ENCODE measurements at places on chromosomes 11 and 22.

GRCh38 chr11:80960381-80961029 lies 1519.7 kb upstream of the TENM4 start:
- DNase-seq = no peak
- H3K27me3 ChIP-seq = no peaks in the 10 kb centered on the region
- no peaks in the 10 kb centered on the region for H3K36me3 ChIP-seq
- H3K4me1 ChIP-seq = no peaks in the 10 kb centered on the region
- H3K27ac ChIP-seq = no peak overlapping the region

DNA sequence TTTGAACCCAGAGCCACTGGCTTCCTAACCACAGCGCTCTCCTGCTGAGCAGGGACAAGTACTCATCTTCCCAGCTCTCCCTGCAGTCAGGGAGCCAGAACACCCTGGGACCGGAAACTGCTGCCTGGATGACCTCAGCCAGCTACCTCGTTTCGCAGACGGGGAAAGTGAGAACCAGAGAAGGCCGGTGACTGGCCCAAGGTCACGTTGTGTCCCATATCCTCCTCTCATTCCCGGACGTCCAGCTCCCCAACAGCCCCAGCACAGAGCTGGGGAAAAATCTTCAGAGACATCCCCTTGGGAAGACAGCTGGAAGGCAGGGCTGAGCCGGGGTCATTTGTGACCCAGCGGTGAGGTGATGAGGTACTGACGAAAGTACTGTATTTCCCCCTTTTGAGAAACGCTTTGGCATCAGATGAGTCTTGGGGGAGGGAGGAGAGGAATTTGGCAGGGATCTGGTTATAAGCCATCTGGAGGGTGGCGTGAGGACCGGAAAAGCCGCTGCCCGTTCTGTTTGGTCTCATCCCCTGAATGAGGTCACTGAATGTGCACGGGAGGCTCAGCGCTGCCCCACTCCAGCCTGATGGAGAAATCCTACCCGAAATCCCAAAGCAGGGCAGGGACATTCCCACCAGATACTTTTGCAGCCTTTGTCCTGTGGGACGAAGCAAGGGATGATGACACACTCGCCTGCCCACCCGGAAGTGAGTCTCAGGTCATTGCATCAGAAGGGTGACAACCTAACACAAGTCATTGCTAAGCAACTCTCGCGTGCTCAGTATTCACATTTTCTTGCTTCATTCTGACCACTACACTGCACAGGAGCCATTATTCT lies 41.1 kb downstream of the LIF start:
- no peak for DNase-seq
- peaks cover 20% of the 10 kb centered on the region for H3K4me1 ChIP-seq
- H3K27ac ChIP-seq = no peak overlapping the region

DNA sequence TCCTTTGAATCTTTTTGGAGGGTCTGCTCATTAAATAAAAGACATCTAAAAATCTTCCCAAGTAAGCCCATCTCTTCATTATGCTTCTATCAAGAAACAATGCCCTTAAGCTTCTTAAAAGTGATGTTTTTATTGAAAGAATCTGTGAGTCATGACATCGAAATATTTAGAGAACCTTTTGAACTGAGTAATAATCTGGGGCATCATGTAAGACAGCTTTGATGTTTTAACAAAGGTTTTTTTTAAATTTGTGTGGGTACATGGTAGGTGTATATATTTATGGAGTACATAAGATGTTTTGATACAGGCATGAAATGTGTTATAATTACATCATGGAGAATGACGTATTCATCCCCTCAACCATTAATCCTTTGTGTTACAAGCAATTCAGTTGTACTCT lies 46.8 kb downstream of the PLAAT5 start:
- H3K27ac ChIP-seq = no peak overlapping the region
- H3K4me3 ChIP-seq = no peak overlapping the region
- no peak for DNase-seq
- no peaks in the 10 kb centered on the region for H3K36me3 ChIP-seq

- H3K27me3 ChIP-seq = no peaks in the 10 kb centered on the region
- no peak overlapping the region for H3K27ac ChIP-seq
- no peak overlapping the region for H3K4me3 ChIP-seq
- no peaks in the 10 kb centered on the region for H3K4me1 ChIP-seq
Measured at GRCh38 chr22:33020721-33021120, 37.5 kb downstream of the SYN3 start.

GRCh38 chr11:111334532-111335502 lies 36.5 kb downstream of the POU2AF3 start:
- H3K36me3 ChIP-seq = peaks cover 4% of the 10 kb centered on the region
- H3K4me3 ChIP-seq = no peak overlapping the region
- H3K4me1 ChIP-seq = no peaks in the 10 kb centered on the region
- no peak overlapping the region for H3K27ac ChIP-seq

GRCh38 chr11:848380-848931 lies 5.8 kb downstream of the TSPAN4 start:
- H3K27ac ChIP-seq = no peak overlapping the region
- H3K4me3 ChIP-seq = peak overlapping the region; percentile 21
- peaks cover 11% of the 10 kb centered on the region for H3K27me3 ChIP-seq
- peak; percentile 71 for DNase-seq
- peaks cover 12% of the 10 kb centered on the region for H3K4me1 ChIP-seq

DNA sequence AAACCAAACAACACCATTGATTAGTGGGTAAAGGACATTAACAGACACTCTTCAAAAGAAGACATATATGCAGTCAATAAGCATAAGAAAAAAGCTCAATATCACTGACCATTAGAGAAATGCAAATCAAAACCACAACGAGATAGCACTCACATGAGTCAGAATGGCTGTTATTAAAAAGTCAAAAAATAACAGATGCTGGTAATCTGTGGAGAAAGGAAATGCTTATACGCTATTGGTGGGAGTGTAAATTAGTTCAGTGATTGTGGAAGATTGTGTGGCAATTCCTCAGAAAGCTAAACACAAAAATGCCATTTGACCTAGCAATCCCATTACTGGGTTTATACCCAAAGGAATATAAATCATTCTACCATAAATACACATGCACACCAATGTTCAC lies 182.6 kb downstream of the TRPC6 start:
- no peaks in the 10 kb centered on the region for H3K27me3 ChIP-seq
- no peak overlapping the region for H3K4me3 ChIP-seq
- H3K4me1 ChIP-seq = no peaks in the 10 kb centered on the region
- DNase-seq = no peak

- H3K4me3 ChIP-seq = no peak overlapping the region
- peaks cover 39% of the 10 kb centered on the region for H3K27me3 ChIP-seq
- peak; percentile 73 for DNase-seq
- peaks cover 22% of the 10 kb centered on the region for H3K4me1 ChIP-seq
- no peaks in the 10 kb centered on the region for H3K36me3 ChIP-seq
- H3K27ac ChIP-seq = no peak overlapping the region
Measured at GRCh38 chr22:22884888-22885840, 2.5 kb upstream of the IGLL5 start.

GRCh38 chr11:73797457-73797856 lies 9.8 kb downstream of the MRPL48 start:
- peaks cover 2% of the 10 kb centered on the region for H3K4me1 ChIP-seq
- no peak for DNase-seq
- no peaks in the 10 kb centered on the region for H3K27me3 ChIP-seq
- no peak overlapping the region for H3K27ac ChIP-seq
- no peak overlapping the region for H3K4me3 ChIP-seq

DNA sequence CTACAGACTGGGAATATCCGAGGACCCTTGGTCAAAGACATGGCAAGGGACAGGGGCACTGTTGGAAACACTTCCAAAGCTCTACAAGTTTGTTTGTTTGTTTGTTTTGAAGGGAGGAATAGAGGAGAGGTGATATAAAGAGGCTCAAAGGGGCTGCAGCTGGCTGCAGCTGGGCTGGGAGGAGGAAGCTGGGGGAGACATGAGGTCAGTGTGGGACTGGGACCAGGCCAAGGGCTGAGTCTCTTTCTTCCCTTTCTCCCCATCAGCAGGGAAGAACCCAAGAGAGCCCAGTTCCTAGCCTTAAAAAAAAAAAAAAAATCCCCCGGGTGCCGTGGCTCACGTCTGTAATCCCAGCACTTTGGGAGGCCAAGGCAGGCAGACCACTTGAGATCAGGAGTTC lies 5.0 kb downstream of the RHOG start:
- no peaks in the 10 kb centered on the region for H3K27me3 ChIP-seq
- H3K4me1 ChIP-seq = peaks cover 86% of the 10 kb centered on the region
- peak overlapping the region; percentile 62 for H3K27ac ChIP-seq

DNA sequence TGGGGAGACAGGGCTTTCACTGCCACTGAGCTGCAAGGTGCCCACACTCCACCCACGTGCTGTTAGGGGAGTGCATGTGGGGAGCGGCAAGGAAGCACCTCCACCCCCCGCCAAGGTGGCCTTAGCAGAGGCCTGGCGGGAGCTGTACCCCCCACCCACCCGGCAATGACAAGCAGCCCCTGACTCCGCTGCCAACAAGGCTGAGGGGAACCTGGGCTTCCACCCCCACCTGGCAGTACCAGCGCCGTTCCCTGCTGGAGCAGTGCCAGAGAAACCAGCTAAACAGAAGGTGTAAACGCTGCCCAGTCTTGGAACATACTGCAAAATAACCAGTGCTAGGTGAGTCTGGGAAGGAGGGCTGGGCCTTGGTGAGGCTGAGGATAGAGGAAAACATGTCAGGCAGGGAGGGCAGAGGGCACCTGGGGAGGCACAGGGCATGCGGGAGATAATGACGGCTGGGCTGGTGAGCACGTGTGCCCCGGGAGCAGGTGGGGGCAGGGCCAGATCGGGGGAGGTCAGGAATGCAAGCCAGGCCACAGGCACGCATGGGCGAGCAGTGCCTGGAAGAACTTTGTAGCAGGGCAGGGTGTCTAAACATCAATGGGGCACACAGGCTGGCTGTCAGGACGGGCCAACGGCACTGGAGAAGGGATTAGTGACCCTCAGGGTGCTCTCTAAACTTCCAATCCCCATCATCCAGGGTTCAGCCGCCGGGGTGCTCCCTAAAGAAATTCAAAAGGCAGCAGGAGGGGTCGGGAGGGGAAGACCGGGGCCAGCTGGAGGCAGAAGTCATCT lies 6.6 kb downstream of the CERK start:
- no peak for DNase-seq
- peaks cover 47% of the 10 kb centered on the region for H3K4me1 ChIP-seq
- no peaks in the 10 kb centered on the region for H3K27me3 ChIP-seq
- H3K36me3 ChIP-seq = peaks cover 48% of the 10 kb centered on the region

DNA sequence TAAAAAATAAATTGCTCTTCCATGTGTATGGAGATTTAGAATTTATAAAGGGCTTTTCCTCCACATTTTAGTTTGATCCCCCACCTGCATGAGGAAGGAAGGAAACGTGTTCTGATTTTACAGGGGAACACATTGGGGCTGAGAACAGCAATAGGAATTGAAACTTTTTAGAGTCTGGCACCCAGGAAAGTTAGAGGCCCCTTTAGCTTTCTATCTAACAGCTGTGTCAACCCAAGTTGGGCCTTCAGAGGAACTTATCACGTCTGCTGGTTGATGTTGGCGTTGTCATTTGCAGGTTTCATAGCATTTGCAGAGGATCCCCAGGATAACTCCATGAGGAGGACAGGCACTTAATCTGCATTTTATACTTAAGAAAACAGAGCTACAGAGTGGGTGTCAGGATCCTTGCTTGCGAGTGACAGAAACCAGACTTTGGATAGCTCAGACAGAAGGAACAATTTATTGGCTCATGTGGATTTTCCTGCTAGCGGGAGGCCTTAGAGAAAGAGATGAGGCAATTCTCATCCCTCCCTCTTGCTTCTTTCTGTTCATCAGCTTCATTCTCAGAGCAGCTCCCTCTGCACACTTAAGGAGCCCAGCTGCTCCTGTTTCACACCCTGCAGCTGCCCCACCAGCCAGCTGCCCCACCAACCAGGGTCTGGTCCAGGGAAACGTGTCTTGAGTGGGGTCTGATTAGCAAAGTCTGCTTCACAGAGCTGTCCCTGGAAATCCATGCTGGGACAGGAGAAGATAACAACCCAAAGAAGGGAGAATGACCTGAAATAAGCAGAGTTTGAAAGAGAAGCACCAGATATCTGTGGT lies 92.5 kb upstream of the OR4B1 start:
- H3K4me3 ChIP-seq = no peak overlapping the region
- no peak overlapping the region for H3K27ac ChIP-seq
- no peak for DNase-seq
- no peaks in the 10 kb centered on the region for H3K27me3 ChIP-seq
- peaks cover 14% of the 10 kb centered on the region for H3K4me1 ChIP-seq

DNA sequence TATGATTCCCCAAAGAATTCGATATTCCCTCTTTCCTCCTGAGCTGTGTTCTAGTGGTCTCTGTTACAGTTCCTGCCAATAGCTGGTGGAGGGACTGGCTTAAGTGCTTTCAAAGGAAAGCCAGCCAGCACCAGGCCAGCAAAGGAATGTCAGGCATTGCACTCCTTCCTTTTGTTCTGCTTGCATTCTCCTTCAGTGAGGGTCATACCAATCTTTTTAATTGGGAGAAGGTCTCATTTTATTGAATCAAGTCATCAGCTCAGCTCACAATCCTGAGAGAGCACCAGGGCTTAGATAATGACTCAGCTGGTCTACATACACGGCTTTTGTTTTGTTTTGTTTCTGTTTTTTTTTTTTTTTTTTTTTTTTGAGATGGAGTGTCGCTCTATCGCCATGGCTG lies 222.9 kb downstream of the NAV2 start:
- no peaks in the 10 kb centered on the region for H3K4me1 ChIP-seq
- no peak for DNase-seq
- H3K27me3 ChIP-seq = peaks cover 3% of the 10 kb centered on the region
- H3K4me3 ChIP-seq = no peak overlapping the region

GRCh38 chr11:121630041-121630440 lies 177.3 kb upstream of the SORL1-AS1 start:
- H3K36me3 ChIP-seq = peaks cover 48% of the 10 kb centered on the region
- no peaks in the 10 kb centered on the region for H3K4me1 ChIP-seq
- no peak overlapping the region for H3K4me3 ChIP-seq
- DNase-seq = no peak
- no peak overlapping the region for H3K27ac ChIP-seq

- H3K27ac ChIP-seq = no peak overlapping the region
- no peaks in the 10 kb centered on the region for H3K36me3 ChIP-seq
- DNase-seq = no peak
- no peak overlapping the region for H3K4me3 ChIP-seq
- no peaks in the 10 kb centered on the region for H3K4me1 ChIP-seq
- H3K27me3 ChIP-seq = peaks cover 9% of the 10 kb centered on the region
Measured at GRCh38 chr11:134436781-134437180, 24.7 kb upstream of the B3GAT1 start.
